Stimulated activated CD8-positive, alpha-beta memory T cell treated with anti-CD3 and anti-CD28 coated beads, Interleukin-15, amount 100 ng/mL, for 4 hours (primary cell): ENCODE measurements at places on chromosomes 5 and 9.

- DNase-seq, result no peak
These were observed 73.0 kb downstream of the PTPDC1 start for GRCh38 chr9:94157050-94157801.

- no peak for DNase-seq
These were observed 126.7 kb downstream of the GRIA1 start for GRCh38 chr5:153617190-153617589.

DNA sequence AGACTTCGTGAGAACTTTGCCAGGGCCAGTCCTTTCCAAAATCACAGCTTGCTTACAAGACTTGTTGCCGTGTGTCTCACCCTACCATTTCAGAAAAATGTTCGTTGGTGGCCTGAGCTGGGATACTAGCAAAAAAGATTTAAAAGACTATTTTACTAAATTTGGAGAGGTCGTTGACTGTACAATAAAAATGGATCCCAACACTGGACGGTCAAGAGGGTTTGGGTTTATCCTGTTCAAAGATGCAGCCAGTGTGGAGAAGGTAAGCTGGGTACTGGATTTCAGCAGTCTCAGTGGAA lies 1.4 kb downstream of the HNRNPAB start:
- DNase-seq, result no peak

DNA sequence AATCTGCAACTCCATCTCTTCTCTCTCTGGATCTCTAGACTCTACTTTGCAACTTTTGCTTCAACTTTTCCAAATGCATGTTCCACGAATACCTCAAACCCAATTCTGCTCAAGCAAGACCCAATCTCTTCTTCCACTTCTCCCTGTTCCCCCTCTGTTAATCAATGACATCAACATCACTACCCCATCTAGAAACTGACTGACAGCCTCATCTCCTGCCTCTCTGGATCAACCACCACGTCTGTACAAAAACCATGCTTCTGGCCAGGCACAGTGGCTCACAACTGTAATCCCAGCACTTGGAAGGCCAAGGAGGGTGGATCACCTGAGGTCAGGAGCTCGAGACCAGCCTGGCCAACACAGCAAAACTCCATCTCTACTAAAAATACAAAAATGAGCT lies 12.2 kb downstream of the GLDC start:
- no peak for DNase-seq

DNA sequence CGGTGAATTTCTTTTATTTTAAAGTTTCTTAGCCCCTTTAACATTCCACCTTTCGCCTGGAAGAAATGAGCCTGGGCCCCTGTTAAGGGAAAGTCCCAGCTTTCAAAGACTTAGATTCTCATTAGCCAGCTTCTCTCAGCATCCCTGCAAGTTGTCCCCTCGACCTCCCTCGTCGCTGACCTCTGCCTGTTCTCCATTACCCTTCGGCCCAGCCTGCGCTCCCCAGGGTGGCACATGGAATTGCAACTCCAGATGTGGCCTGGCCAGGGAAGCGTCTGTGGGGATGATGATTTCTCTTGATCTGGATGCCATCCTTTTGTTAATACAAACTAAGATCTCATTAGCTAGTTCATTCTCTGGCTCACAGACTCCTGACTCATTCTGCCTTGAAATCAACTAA lies 43.4 kb upstream of the FANCC start:
- no peak for DNase-seq

- DNase-seq, result no peak
These were observed 302.5 kb downstream of the MLLT3 start for GRCh38 chr9:20319641-20320337.
